ENCODE measurements at places on chromosomes 5 and 9.

DNA sequence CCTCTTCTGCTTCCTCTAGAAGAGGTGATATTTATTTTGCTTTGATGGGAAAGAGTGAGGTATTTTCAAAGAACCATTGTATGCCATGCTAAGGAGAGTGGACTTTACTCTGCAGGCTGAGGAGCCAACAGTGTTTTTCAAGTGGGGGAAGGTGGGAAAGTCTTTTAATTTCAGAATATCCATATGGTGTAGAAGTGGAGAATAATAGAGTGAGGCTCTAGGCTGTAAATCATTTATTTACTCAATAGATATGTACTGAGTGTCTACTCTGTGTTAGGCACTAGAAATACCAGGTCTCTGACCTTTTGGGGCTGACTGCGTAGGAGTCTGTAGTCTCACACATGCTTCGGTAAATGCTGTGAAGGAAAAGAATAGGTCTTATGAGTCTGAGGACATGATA is 30.7 kb upstream of the TENT2 start:
- DNase-seq = no peak

- no peak for DNase-seq
These were observed 93.6 kb upstream of the RORB start for GRCh38 chr9:74403581-74403980.

- no peak for DNase-seq
These were observed 240.6 kb downstream of the EFNA5 start for GRCh38 chr5:107430071-107430625.

- DNase-seq = no peak
These were observed 181.1 kb upstream of the WWC1 start for GRCh38 chr5:168110384-168110783.

DNA sequence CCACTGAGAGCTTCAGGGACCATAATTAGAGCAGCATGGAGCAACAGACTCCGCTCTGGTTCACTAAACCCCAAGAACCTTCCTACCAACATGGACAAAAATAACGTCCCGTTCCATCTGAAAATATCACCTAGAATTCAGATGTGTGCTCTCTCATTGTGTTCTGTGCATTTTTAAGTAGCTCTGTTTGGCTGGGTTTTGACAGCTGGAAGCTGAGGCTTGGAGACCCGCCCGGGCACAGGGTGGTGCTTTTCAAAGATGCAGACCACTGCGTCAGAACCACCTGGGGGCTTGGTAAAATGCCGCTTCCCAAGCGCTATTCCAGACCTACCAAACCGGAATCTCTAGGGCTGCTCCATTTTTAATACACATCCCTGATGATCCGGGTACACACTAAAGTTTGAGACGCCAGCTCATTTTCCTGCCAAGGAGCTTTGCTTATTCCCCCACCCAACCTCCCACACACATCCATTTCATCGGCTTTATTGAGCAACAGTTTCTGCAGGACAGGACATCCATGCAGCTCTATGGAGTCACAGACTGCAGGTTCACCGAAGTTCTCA is 104.8 kb downstream of the GABBR2 start:
- no peak for DNase-seq

GRCh38 chr5:174195517-174195916 is 150.0 kb downstream of the NSG2 start:
- no peak for DNase-seq

DNA sequence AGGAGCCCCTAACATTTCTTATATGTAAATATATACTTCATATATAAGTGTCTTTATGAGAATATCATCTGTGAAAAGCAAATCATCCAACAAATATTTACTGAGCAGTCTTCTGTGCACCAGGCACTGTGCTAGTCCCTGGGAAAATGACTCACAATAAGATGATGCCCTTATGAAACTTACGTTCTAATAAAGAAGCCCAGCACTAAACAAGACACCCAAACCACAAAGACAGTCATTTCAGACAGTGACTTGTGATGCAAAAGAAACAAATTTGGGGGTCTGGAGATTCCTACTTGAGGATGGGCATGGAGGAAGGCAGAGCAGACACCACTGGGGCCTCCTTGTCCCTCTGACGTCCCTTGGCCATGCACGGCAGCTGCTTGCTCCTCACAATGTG is 30.6 kb upstream of the PPP1R2B start:
- peak; percentile 18 for DNase-seq

DNA sequence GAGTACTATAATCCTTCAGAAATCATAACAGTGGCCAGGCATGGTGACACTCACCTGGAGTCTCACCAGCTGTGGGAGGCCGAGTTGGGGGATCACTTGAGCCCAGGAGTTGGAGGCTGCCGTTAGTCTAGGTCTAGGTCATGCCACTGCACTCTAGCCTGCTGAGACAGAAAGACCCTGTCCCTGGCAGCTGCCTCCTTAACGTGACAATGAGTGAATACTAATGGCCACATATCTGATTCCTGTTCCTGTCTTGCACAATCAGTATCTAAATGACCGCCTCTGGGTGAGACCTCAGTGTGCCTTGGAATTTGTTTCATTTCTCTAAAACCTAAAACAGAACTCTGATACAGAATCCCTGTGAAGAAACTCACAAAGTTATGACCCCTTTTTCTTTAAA is 131.0 kb upstream of the DAB2 start:
- no peak for DNase-seq

DNA sequence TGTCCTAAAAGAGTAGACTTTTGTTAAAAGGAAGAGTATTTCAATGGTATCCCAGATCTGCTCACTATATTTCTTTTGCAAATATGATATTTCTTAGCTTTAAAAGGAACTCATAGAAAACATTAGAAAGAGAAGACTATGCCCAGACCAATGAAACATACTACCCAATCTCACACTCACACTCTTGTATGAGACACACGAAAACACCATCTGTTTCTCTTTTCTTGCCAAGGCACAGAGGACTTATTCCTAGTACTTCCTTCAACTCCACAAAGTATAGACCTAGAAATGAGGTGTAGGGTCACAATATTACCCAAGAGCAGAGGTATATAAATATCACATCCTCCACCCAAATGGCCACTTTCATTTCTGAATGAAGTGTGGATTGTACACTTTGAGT is 292.4 kb upstream of the ACO1 start:
- DNase-seq = no peak

DNA sequence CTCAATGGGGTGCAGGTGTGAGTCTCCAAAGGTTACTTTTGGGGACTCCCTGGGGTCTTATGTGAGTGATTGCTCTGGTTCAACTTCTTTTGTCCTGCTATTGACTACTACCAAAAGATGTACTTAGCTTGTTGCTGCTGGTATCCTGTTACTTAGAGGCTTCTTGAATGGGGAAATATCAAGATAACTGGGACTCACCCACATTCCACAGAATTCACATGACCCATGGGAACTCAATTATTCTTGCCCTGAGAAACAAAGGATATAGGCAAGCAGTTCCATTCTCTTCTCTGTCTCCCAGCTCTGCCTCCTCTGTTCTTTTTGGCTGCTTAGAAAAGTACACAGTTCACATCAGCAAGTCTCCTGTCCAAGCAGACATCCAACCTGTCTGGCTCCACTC is 105.9 kb downstream of the UNC13B start:
- DNase-seq = no peak

GRCh38 chr5:155699385-155699784 is 627.6 kb upstream of the SGCD start:
- DNase-seq = no peak

DNA sequence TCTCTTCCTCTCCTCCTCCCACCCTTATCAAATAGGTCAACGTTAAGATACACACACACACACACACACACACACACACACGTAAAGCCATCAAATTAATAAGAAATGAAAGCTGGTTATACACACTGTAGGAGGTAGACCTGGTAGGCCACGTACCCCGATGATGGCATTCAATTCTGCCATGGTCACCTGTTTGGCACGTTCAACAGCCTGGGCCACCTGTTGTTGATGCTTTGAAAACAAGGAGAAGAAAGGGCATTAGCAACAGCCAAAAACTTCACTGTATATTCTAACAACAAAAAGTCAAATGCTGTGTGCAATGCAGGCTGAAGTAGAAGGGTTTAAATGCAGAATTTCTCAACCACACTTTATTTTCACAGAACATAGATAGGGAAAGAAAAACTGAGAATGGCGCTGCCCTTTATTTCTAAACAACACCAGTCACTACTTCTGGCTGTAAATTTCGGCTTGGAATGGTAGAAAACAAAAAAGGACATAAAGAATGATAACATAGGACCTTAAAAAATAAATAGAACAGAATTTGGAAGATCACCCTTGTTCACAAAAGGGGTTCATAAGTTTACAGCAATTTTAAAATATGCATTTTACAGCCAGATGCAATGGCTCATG is 37.2 kb downstream of the TLE1 start:
- no peak for DNase-seq

- peak; percentile 47 for DNase-seq
These were observed 28.7 kb downstream of the NEK6 start for GRCh38 chr9:124286292-124286931.
